Stimulated activated CD4-positive, alpha-beta T cell treated with anti-CD3 and anti-CD28 coated beads, Interleukin-1b, Interleukin-23, amount 100 ng/mL, for 4 hours (primary cell): ENCODE measurements at places on chromosomes 1 and 21.

DNA sequence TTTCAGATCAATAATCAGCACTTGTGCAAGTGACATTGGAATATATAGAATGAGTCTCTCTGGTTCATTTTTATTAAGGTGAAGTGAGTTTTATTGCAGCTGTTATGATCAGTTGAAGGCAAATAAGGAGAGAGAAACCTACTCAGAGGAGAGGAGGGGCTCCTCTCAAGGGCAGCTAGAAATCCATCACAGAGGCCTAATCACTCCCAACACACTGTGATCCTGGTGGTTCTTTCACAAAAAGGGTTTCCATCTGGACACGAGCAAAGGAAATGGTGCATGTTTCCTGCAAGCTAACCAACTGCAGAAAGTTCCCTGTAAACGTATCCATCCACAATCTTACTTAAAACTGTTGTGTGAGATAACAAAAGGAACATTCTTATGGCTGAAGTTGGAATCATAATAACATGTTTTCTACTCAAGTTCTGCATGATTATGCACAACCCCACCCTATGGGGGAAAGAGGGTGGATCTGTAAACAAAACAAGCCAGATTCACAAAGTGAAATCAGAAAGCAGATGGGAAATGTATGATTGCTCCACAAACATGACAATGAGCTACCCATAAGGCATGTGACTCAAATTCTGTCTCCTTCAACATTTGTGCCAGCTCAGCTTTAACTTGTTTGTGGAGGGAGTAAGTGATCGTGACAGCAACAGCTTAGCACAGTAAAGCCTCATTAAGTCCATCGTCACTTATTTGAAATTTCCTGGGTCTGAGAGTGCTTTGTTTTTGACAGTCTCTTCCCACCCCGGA, 141.2 kb upstream of the ST6GALNAC5 start:
- no peak for DNase-seq

DNA sequence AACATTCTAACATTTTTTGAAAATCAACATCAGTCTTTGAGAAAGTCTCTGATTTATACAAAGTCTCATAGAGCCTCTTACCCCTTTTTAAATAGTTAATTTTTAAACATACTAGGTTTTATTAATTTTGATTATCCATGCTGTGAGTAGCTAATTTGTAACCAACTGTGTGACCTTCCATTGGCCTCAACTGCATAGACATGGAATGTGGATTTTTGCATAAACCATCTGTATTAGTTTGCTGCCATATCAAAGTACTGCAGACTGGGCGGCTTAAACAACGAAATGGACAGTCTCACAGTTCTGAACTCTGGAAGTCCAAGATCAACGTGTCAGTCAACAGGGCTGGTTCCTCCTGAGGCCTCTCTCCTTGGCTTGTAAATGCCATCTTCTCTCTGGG, 89.2 kb upstream of the AJAP1 start:
- no peak for DNase-seq

GRCh38 chr1:97277891-97278654, 556.5 kb downstream of the PTBP2 start:
- no peak for DNase-seq

DNA sequence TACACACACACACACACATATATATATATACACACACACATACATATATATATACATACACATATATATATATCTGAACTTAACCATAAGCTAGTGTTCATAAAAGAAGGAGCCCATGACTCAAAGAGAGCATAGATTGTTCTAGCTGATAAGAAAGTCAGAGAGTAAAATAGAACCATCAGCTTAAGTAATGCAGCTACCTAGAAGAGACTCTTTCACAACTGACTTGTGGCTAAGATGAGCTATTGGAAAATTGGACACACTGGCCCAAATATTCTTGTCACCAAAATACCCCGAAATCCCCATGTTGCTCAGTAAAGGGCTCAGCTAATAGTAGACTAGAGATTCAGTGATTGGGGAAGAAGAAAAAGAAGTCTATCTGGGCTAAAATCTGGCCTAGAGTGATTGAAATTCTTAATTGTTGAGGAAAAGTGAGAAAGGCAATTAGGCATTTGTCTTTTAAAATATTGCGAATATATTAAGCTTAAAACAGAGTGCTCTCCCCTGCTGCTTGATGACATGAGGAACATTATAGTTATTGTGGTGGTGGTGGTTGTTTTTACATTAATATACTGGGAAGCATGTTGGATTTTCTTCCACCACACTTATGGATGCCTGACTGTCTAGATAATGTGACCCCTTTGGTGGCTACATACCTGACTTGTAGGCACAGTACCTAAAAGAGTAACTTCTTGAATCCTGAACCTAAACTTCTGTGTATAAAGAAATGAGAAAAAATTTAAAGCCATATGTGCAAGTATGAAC, 6.3 kb downstream of the SLAMF1 start:
- DNase-seq, result no peak

DNA sequence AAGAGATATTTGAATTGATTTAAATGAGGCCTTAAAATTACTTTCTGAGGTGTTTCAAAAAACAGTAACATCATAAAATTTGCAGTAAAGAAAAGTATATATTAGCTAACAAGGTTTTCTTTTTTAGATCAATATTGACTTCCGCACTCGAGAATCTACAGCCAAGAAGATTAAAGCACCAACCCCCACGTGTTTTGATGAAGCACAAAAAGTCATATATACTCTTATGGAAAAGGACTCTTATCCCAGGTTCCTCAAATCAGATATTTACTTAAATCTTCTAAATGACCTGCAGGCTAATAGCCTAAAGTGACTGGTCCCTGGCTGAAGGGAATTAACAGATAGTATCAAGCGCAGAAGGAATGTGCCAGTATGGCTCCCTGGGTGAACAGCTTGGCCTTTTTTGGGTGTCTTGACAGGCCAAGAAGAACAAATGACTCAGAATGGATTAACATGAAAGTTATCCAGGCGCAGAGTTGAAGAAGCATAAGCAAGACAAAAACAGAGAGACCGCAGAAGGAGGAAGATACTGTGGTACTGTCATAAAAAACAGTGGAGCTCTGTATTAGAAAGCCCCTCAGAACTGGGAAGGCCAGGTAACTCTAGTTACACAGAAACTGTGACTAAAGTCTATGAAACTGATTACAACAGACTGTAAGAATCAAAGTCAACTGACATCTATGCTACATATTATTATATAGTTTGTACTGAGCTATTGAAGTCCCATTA, 3.6 kb downstream of the RGS1 start:
- DNase-seq, result no peak

- DNase-seq, result no peak
These were observed 125.1 kb downstream of the PRRX1 start for GRCh38 chr1:170789063-170789462.

DNA sequence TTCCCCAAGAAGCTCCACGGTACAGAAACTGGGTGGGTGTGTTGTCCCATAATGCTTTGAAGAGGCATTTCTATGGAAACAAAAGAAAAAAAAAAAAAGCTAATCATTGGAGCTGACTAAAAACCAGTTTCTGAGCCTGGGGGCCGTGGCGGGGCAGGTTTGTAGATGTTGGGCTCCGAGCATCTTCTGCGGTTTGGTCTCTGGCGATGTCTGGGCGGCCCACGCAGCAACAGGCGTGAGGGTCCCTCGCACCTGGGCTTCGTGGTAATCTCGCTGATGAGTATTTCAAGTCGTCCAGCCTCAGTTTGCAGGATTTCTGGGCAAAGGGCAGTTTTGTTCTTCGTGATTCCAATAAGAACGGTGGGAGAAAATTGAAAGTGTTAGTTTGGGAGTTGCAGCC, 6.8 kb downstream of the TP73 start:
- no peak for DNase-seq

GRCh38 chr1:151998611-151999362, 5.1 kb upstream of the S100A10 start:
- DNase-seq, result no peak

DNA sequence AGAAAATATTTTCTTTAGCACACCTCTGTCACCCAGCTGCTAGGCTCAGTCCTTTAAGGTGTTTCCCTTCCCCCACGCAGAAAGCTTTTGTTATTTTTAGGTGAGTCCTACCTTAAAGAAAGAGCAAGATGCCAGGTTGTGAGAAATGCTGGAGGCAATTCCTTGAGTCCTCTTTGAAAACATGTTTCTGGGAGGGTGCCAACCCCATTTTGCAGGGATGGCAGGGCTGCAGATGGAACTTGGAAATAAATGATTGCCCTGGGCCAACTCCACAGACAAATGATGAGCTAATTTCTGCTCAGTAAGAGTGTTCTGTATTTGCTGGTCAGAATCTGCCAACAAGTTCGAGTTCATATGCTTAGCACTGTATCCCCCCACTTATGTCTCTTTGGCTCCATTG, 119.2 kb upstream of the RAB3GAP2 start:
- no peak for DNase-seq

DNA sequence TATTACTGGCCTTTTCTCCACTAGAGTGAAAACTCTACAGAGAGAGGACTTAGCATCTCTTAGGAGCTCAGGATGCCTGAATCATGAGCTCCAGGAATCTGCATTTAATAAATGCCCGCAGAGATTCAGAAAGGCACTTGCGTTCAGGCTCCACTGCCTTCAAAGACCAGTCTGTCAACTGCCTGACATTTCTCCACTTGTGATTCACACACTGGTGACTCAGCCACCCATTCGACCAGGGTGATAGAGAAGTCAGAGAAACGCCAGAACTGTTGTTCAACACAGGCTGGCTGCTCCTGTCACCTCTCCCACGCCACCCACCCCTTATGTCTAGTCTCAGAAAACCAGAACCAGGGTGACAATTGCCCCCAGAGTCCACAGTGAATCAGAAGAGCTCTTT, 26.9 kb upstream of the LBR start:
- DNase-seq, result peak; percentile 72
